ENCODE measurements at places on chromosomes 6 and 20.

DNA sequence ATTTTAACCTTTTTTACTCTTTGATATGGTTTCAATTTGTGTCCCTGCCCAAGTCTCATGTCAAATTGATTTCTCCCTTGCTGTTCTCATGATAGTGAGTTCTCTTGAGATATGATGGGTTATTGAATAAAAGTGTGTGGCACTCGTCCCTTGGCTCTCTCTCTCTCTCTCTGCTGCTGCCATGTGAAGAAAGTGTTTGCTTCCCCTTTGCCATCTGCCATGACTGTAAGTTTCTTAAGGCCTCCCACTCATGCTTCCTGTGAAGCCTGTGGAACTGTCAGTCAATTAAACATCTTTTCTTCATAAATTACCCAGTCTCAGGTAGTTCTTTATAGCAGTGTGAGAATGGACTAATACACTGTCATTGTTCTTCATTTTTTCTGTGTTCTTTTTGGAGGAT lies 48.5 kb downstream of the LIN28B start:
- no peak for DNase-seq

DNA sequence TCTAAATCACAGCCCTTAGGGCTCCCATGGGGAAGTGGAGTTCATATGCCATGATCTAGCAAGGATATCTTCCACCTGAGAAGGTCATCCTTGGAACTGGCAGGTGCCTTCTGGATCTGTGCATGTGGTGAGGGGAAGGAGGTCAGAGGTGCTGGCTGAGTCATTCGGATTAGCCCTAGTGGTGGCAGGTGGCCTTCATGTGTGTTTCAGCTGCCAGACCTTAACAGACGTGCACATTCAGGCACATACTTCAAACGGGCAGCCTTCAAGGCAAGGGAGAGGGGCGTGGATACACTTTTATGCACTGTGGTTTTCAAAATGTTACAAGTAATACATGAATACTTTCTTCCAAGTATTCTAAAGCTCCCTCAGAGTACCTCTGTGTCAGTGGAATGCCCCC lies 51.2 kb downstream of the BMP6 start:
- DNase-seq: no peak

GRCh38 chr6:1131285-1132079 lies 180.4 kb upstream of the FOXQ1 start:
- no peak for DNase-seq

DNA sequence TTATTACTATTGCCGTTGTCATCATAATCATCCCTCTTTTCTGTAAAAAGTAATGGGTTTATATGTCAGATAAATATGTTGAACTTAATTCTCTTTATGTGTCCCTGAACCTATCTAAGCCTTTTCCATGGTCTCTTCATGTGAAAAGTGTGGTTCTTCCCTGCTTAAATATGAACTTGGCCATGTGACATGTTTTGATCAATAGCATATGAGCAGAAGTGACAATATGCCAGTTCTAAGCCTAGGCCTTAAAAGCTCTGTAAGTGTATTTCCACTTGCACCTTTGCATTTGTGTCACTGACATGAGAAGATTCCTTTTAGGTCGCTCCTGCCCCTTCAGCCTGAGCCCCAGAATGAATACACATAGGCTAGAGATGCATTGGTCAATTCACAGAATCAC lies 188.4 kb upstream of the CCN2 start:
- no peak for DNase-seq

DNA sequence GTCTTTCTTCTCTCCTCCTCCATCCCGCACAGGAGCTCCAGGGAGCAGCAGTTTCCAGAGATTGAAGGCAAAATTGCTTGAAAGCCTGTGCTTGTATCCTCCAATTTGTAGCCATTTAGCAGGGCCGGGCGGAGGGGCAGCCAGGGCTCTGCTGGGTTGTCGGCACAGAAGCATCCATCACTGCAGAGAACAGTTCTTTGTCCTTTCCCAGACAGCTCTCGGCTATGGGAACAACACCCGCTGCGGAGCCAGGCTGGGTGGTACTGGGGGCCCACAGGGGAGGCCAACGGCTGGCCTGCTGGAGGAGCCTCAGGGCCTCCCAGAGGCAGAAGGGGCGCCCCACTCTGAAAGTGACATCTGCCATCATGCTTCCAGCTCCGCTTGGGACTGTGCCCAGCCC lies 7.8 kb downstream of the HRH3 start:
- DNase-seq: no peak

- DNase-seq: no peak
Observed at GRCh38 chr6:169317441-169318202, 64.0 kb upstream of the THBS2 start.

GRCh38 chr20:1462001-1462400 lies 4.6 kb downstream of the NSFL1C start:
- no peak for DNase-seq

GRCh38 chr6:30645989-30646388 lies 944 bp upstream of the C6orf136 start:
- DNase-seq: no peak
